ENCODE measurements at places on chromosomes 11 and 22. TPM values are rescaled to one million over a fixed set of nuclear protein-coding genes. Genes with fewer than 3 reads are reported as not detected.

LRRC55 gene
- not detected for total RNA-seq

F2 gene
- not detected for total RNA-seq

APOL5 gene
- not detected for total RNA-seq

PANX3 gene
- total RNA-seq, result not detected

MIOX gene
- total RNA-seq, result not detected

MUC2 gene
- total RNA-seq, result not detected

JHY gene
- total RNA-seq, result 3.0 TPM

ANGPTL5 gene
- 0.69 TPM for total RNA-seq

THYN1 gene
- 39.8 TPM for total RNA-seq

PLA2G3 gene
- not detected for total RNA-seq

FGF19 gene
- not detected for total RNA-seq

SLC22A25 gene
- total RNA-seq, result not detected

INS gene
- total RNA-seq, result not detected

OVOL1 gene
- not detected for total RNA-seq

IFITM10 gene
- 1.6 TPM for total RNA-seq

C11orf86 gene
- total RNA-seq, result not detected

SCGB2A2 gene
- total RNA-seq, result not detected

KCNK4 gene
- total RNA-seq, result not detected

CNIH2 gene
- 0.34 TPM for total RNA-seq

MMP8 gene
- not detected for total RNA-seq

LGALS1 gene
- total RNA-seq, result 4,931 TPM

FJX1 gene
- 28.5 TPM for total RNA-seq

Data from cardiac ventricle fibroblast (primary cell).